ENCODE measurements at places on chromosomes 7 and 10.

GRCh38 chr7:100430493-100431285 is 1.1 kb downstream of the MEPCE start:
- no peak for DNase-seq

GRCh38 chr10:132724446-132724845 is 61.5 kb downstream of the NKX6-2 start:
- DNase-seq: no peak

GRCh38 chr7:137878333-137878961 is 31.7 kb upstream of the DGKI start:
- DNase-seq: no peak

- DNase-seq: no peak
Measured at GRCh38 chr10:18231480-18231879, 91.3 kb downstream of the CACNB2 start.

- DNase-seq: no peak
Measured at GRCh38 chr10:69835875-69836730, 34.4 kb downstream of the COL13A1 start.

DNA sequence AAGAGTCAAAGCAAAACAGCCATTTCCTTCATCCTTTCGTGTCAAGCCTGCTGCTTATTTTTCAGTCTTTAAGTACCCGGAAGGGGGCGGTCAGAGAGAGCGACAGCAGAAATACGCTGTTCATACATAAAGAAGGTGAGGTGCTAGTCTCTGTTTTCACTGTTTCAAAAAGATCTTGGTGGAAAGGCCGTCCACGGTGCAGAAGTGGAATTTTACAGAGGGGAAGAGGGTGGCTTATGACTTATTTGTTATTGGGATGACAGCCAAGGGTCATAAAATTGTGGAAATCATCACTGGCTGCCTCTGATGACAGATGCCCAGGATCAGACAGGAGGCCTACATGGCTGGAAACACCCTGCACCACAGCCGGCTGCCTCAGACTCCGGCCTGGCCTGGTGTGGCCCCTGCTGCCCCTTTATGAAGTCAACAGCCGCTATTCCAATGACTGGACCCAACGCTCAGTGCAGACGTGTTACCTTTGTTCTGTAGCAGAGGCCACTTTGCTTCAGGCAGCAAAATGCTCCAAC is 57.0 kb downstream of the HIPK2 start:
- no peak for DNase-seq

- no peak for DNase-seq
Measured at GRCh38 chr7:85749696-85750453, 563.0 kb upstream of the SEMA3D start.
